ENCODE measurements at places on chromosomes 3 and 15.

DNA sequence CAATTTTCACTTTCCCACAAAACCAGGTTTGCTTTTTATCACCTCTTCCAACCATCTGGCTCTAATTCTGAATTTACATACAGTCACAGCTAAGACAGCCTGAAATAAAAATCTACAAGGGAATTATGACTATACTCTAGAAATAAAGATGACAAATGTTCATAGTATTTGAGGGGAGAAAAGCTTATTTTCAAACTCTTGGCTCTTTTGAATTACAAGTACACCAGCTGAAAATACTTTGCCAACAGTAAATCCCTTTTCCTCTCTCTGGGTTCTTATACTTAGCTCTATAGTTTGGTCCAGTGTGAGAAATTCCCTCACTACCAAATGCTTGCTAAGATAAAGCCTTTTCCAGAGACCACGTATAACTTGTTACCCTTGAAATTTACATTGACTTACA is 1037.9 kb downstream of the ROBO1 start:
- peak; percentile 15 for DNase-seq

- DNase-seq: no peak
Observed at GRCh38 chr3:184566441-184567414, 5.1 kb downstream of the EPHB3 start.

DNA sequence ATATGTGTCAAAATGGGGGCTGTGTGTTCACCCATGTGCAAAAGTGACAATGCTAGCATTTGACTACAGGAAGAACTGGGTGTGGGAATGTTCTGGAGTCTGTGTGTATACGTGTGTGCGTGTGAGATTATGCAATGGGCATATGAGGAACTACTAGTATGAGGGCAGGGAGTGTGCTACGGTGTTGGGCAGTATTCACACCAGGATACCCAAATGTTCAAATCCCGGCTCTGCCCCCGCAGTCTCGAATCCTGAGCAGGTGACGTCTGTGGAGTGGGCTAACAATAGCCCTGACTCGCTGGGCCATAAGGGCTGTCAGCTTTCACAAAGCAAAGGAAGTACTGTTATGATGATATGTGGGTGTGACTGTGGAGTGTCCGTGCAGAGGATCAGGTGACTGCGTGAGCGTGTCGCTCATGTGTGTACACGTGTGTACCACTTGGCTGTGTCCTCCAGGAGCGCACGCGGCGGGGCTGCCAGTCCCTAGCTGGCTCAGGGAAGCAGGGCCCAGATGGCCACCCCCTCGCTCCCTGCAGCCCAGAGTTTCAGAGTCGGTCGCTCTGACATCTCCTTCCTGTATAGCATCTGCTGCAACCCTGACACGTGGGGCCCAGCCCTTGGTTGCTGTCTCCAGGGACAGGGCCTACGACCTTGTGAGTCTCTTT is 27.2 kb downstream of the IQSEC1 start:
- DNase-seq: no peak

GRCh38 chr3:187744169-187745151 is 808 bp downstream of the BCL6 start:
- DNase-seq: peak; percentile 54

- DNase-seq: peak; percentile 10
Observed at GRCh38 chr3:39378088-39378487, 5.1 kb upstream of the SLC25A38 start.

DNA sequence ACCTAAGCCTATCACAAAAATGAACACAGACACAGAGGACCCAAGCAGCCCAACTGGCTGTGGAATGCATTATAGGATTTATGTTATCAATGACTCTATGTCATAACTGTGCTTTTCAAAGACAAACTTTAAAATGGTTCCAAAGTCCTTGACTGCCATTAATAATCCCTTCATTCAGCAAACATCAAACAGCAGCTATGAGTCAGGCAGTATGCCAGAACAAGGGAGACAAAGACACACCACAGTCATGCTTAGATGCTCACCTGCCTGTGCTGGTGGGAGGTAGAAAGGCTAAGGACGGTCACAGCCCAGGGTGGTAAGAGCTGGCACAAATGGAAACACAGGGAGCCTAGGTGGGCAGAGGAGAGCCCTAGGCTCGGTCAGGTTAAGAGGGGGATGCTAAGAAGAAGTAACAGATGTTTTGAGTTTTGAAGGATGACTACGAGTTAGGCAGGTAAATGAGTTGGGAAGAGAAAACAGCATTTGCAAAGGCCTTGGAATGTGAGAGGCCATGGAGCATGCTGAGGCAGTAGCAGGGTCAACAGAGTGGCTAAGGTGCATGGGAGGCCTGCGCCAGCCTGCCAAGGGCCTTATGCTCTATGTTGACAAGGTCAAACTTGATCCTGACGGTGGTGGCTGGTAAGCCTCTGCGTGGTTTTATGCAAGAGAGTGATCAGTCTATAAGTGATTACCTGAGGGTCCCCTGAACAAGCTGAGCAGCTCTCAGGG is 23.0 kb downstream of the NMNAT3 start:
- no peak for DNase-seq

GRCh38 chr15:70618929-70619328 is 144.4 kb downstream of the UACA start:
- DNase-seq: no peak

GRCh38 chr3:127805026-127805753 is 17.1 kb downstream of the MGLL start:
- DNase-seq: no peak
